Inflammatory macrophage (primary cell): ENCODE measurements at places on chromosomes 1 and 21.

GRCh38 chr1:11333631-11334030 is 60.6 kb downstream of the UBIAD1 start:
- DNase-seq, result no peak

- no peak for DNase-seq
These were observed 7.1 kb upstream of the AGO3 start for GRCh38 chr1:35923791-35924221.

DNA sequence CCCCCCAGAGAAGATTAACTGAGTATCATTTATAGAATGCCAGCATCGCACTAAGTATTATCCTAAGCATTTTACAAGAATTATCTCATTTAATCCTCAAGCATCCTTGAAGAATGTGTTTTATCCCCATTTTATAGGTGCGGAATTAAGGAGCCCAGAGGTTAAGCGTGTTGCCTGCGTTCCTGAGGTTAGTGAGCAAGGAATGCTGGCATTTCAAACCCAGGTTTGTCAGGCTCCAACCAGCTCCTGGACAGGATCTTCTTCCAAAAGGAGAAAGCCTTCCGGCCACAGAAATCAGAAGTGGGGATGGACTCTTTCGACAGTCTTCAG is 82.3 kb downstream of the SSBP3 start:
- no peak for DNase-seq

DNA sequence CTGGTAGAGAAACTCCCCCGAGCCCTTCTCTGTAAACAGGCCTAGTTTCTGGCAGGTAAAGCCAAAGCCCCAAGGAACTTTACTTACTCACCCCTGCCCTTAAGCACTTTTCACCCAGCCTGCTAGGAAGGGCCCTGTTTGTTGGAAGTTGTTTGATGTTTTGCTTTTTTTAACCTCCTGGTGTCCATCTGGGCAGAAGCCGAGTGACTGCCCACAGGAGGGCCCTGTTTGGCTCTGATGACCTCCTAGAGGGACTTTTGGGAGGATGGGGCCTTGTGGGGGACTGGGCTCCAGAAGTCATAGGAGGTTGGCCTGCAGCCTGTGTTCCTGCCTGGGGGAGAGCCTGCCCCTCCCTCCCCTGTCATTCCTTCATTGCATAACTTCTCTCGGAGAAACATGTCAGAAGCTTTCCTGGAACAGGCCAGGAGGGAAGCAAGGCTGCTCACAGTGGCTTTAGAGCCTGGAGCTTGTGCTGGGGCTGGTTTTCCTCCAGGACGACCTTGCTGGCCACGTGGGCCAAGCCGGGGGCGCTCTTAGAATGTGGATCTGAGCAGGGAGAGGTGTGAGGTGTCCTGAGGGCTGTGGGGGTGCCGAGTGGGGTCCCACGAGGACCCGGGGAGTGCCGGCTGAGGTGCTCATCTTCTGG is 33.9 kb downstream of the COQ8A start:
- no peak for DNase-seq

DNA sequence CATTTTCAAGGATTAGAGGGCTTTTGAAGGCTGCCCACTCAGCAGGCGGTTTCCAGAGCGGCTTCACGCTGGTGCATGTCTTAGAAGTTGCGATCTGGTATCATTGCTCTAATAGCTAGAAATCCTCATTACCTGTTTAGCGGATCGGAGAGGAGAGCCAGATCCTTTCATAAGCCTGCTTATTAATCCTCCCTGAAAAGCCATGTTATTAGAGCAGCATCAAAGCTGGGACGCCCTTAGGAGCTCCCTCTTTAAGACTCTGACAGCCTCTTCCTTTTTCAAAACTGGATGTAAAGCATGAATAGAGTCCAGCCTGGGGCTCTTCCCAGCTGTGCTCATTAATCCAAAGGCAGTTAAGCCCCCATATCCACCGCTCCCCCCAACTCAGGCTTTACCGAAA is 13.9 kb upstream of the CTSE start:
- no peak for DNase-seq

DNA sequence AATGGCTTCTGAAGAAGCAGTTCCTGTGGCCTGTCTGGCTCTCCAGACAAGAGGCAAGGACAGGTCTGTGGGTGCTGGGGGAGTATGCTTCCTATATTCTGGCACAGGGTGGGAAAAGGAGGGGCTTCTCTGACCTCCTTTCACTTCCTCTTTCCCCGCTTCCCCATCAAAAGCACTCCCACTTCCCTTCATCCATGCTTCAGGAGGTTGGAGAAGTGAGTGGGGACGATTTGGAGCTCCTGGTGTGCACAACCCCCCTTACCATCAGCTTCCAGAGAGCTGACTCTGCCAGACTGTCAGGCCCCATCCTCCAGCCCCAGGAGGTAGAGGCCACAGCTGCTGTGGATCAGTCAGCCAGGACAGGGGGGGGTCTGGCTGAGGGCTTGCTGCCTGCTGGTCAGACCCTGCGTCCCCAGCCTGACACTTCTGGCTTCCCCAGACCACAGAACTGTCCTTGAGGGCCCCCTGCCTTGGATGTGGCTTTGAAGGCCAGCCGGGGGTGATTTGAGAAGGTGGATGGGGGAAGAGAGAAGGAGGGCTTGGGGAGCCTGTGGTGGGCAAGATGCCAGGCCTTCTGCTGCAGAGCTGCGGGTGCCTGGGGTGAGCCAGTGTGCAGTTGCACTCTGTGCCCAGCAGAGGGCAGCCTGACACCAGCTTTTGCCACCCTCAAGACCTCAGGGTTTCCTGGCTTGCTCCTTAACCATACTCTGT is 21.5 kb upstream of the TMEM222 start:
- peak; percentile 88 for DNase-seq

DNA sequence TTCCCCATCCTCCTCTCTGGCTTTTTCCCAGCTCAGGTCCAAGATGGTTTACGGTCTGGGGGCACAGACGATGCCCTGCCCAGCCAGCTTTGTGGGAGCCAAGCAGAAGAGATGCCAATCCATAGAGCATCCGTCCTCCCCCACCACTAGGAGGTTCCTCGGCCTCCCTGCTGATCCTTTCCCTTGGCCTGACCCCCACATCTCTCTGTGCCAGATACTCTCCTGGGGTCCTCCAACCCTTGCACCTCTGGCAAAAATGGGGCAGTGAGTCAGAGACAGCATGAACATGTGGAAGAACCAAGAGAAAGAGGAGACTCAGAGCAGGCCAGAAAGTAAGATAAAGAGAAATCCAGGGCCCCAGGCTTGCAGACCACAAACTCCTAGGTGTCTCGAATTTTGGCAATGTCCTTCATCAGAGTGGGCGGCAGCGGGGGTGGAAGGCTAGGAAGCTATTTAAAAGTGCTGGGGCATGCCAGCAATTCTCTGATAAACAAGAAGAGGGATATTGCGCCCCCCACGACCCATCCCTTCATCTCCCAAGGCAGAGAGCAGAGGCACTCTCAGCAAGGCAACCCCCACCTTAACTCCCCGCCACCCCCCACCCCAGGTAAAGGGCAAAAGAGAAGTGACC is 11.4 kb downstream of the BLACAT1 start:
- DNase-seq, result no peak

GRCh38 chr1:156725683-156726280 is 2.5 kb upstream of the METTL25B start:
- peak; percentile 90 for DNase-seq

GRCh38 chr1:236761397-236762132 is 33.5 kb upstream of the MTR start:
- DNase-seq, result no peak

GRCh38 chr1:201375169-201375568 is 2.3 kb downstream of the TNNT2 start:
- DNase-seq, result no peak

DNA sequence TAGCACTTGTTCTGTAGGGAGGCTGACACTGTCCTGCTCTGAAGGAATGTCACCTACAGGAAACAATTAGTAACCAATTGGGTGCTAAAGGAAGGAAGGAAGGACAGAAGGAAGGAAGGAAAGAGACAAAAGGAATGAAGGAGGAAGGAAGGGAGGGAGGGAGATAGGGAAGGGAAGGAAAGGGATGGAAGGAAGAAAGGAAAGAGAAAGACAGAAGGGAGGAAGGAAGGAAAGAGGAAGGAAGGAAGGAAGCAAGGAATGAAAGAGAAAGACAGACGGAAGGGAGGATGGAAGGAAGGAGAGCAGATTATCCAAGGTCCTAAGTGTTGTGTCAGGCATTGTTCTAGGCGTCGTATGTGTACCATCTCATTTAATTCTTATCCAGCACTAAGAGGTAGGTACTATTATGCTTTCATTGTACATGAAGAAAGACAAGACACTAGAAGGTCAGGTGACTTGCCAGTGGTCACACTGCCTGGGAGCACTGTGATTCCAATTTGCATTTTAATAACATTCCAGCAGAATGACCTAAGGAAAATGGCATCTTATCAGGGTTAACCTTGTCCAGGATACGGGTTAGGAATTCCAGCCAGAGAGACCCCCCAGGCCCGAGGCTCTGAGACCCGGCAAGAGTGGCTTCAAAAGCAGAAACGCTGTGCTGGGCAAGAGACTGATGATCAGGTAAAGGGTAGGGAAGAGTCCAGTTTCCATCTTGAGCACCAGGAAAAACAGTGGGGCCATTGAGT is 29.6 kb downstream of the CLIC6 start:
- DNase-seq, result no peak

- no peak for DNase-seq
These were observed 9.4 kb upstream of the TAL1 start for GRCh38 chr1:47241114-47242113.

GRCh38 chr1:228013131-228013934 is 6.5 kb downstream of the WNT3A start:
- no peak for DNase-seq

GRCh38 chr1:111576547-111576946 is 43.0 kb upstream of the RAP1A start:
- DNase-seq, result no peak
